ENCODE measurements at places on chromosomes 2 and 18.

DNA sequence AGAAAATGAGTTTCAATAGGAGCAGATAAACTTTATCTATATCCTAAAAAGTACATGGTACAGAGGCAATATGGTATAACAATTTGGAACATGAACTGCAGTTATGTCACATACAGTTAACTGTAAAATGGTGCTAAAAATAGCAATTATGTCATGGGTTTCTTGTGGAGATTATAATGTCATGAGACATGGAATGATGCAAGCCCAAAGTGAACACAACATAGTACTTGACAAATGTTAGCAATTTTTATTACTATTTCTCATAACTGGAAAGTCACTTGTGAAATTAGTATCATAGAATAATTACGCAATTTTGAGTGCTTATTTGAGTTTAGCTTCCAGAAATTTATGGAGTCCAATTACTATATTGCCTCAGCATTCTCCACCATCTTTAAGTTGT, 1263.4 kb downstream of the DSC3 start:
- no peak for DNase-seq

GRCh38 chr2:240424341-240425235, 10.9 kb upstream of the GPC1 start:
- no peak for DNase-seq

- DNase-seq: no peak
These were observed 2.3 kb upstream of the CHN1 start for GRCh38 chr2:175007510-175007909.

- DNase-seq: no peak
These were observed 67.8 kb upstream of the MAP4K3 start for GRCh38 chr2:39504790-39505335.

DNA sequence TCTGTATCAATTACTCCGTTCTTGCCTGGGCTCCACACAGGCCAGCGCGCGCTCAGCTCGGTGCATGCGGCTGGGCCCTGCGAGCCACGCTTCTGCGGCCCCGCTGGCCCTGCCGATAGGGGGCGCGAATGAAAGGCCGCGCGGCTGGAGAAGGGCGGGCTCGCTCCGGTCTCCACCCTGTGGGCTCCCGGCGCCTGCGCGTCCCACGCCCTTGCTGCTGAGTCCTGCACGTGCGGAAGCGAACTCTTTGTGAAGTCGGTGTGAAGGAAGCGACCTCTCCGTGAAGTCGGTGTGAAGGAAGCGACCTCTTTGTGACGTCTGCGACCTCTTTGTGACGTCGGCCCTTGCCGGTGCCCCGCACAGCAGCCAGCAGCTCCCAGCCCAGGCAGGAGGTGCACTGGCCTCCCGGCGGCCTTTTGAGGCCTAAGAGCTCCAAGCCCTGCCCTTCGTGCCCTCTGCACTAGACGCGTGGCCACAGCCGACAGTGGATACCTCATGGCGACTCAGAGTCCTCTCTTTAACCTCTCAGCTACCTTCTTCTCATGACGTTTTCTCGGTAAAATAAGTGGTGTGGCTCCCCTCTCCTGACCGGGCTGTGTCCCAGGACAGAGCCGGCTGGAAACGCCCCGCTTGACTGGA, 391.9 kb upstream of the RAB6C start:
- DNase-seq: no peak

GRCh38 chr2:204472375-204472774, 72.9 kb upstream of the PARD3B start:
- no peak for DNase-seq

GRCh38 chr2:58515827-58516573, 274.9 kb upstream of the FANCL start:
- no peak for DNase-seq

DNA sequence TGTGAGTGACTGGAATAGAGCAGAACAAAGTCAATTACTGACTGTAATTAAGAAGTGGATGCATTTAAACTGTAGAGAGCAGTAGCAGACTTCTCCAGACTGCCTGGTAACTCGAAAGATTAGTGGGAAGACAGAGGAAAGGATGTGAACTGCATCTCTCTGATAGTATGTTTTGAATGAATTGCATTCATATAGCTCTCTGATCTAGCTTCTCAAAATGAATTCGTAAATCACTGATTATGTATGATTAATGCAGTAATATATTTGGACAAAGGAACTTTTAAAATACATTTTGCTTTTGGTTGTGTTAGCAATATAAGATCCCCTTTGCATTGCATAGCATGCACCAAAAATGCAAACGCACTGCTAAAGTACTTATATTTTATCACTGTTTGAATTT, 304.0 kb downstream of the ARHGAP15 start:
- DNase-seq: no peak

GRCh38 chr2:73823416-73823815, 5.3 kb upstream of the STAMBP start:
- no peak for DNase-seq

DNA sequence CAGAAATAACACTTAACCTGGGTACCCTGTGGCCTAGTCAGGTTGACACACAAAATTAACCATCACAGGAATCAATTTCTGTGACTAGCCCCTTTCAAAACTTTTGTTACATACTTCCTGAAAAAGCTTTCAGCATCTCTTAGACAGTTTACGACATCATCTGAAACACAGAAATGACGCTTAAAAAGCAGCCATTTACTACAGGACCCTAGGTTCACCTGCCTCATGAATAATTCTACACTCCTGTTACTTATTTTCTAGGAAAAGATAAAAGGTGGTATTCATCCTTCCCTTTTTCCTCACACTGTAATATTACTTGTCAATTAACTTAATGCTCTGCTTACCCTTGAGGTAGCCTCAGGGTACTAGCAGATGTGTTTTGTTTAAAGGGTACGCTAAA, 388.4 kb downstream of the IRS1 start:
- DNase-seq: no peak
